ENCODE measurements at places on chromosomes 7 and 10.

DNA sequence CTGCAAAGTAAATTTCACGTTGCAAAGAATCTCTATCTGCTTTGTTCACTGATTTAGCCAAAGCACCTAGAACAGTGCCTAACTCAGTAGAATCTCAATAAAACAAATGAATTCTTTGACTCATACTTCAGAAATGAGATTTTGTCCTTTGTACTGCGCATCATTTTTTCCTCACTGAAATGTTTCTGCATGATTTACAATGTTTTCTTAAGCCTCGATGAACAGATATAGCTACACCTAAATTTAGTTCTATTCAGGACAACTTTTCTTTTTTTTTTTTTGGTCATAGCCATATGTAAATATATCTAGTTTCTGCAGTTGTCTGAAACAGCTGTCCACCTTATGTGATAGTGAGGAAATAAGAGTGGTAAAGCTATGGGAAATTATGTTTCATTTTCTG lies 15.3 kb downstream of the GNAT3 start:
- DNase-seq = peak; percentile 16

GRCh38 chr10:3764626-3765112 lies 20.3 kb downstream of the KLF6 start:
- no peak for DNase-seq

DNA sequence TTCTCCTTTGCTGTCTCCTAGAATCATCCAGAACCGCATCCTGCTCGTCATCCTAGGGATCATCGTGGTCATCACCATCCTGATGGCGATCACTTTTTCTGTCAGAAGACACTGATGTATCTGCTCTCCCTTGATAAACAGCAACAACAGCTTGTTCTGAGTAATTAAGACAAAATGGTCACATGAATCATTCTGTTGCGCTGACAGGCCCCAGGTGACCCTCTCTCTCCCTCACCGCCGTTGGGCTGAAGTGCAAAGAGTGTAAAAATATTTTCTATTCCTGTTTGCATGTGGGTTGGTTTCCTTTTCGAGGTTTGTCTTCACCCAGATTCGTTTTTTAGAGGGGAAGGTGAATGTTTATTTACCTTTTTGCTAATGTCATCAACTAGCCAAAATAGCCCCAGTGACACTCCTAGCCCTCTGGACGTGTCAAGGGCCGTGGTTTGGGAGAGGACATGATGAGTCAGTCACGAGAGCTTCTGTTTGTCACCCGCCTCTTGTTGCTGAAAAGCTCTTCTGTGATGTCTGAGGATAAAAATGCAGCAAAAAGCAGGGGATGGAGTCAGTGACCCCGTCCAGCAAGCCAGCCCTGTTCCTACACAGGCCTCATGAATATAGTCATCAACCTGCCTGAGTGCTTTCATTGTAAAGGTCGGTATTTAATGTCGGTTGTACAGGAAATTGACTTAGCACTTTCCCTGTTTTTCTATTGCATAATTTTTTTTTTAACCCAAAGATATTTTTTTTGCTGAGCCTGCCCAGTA lies 134.6 kb upstream of the TCF7L2 start:
- DNase-seq = no peak

DNA sequence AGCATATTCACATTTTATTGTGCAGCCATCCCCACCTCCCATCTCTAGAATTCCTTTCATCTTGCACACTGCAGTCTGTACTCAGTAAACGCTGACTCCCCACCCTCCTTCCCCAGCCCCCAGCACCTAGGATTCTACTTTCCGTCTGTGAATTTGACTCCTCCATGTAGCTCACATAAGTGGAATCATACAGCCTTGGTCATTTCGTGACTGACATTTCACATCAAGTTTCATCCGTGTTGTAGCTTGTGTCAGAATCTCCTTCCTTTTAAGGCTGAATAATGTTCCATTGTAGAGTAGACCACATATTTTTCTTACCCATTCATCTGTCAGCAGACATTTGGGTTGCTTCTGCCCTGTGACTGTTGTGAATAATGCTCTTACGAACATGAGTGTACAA lies 26.2 kb upstream of the TCERG1L start:
- DNase-seq = no peak

DNA sequence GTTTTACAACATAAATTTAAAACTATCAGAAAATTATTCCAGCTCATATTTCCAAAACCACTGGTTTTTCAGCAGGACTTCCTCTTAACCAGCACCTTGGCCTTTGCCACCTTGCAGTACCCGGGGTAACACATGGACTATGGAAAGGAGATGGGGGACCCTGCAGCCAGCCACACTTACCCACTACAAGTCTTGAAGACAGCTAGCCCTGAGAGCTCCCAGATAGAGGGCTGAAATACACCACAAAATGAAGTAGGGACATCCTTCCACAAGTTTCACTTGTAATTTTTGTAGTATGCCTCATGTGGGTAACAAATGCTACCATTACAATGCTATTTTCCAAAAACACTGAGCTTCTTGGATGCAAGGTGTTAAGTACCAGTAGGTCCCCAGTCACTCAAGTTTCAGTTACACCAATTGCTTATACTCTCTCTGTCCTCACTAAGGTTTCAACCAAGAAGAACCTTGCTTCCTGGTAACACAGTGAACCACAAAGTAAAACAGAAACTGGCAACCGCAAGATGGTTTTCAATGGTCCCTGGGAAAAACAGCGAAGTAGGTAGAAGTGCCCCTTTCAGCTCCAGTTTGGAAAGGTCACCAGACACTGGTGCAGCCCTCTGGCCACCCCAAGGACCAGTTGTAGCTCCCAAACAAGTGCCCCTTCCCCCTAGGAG lies 110.9 kb downstream of the SGMS1 start:
- DNase-seq = no peak

- DNase-seq = peak; percentile 90
Observed at GRCh38 chr10:31321396-31321941, 2.5 kb downstream of the ZEB1 start.

DNA sequence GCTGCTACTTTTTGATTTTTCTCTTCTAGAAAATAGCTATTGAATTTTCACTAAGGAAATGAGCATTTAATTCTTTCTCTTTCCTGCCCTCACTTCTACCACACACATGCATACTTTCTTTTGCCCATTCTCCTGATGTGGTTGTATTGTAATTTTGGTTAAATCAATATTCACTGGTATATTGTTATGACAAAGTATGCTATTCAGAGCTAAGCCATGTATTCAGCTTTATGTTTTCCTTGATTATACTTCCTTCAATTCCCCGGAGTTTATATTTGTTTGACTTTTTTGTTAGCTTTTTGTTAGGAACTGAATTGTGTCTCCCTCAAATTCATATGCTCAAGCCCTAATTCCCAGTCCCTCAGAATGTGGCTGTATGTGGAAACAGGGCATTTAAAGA lies 24.0 kb downstream of the LRRC72 start:
- DNase-seq = no peak

DNA sequence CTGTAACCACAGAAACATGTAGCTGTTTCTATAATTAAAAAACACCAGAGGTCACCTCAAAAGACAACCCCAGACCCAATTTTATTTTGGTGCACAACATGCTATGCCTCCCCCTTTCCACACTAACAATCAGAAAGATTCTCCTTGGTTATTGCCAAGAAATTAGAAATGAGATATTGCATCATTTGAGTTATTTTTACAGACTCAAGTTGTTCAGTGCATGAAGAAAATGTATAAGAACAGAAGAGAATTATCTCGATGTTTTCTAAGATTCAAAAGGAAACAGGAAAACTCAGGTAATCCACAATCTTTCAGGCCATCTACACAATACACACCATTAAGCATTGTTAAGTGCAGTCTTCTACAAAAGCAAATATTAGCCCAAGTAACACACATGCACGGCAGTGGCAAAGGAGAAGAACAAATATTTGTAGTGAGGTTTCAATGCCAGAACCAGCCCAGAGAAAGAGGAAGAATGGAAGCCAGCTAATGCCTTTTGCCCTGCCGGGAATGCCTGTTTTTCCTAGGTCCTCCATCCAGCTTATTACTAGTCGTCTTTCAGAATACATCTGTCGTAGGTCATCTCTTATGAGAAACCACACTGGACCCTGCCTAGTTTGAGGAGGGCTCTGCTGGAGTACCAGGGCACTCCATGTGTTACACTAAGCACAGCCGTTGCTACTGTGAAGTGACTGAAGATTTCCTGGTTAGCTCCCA lies 67.6 kb upstream of the C1GALT1 start:
- DNase-seq = no peak

GRCh38 chr7:131051304-131051703 lies 276.4 kb upstream of the MKLN1 start:
- no peak for DNase-seq

GRCh38 chr10:26046073-26046700 lies 112.2 kb downstream of the MYO3A start:
- no peak for DNase-seq

DNA sequence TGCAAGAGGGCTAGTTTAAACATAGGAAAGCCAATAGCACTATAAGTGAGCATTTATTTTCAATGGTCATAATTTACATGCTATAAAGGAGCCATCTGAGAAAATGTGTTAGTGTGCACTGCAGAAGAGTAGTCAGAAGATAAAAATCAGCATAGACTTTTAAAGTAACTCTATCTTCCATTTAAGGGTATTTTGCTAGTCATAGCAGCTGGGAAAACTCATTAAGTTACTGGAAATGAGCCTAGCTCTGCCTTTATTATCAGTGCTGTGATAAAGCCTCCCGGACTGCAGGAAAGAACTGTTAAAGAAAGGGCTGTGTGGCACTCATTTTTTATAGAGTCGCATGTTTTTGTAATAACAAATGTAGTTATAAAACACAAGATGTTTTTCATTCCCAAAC lies 825.8 kb upstream of the POM121L12 start:
- peak; percentile 15 for DNase-seq

DNA sequence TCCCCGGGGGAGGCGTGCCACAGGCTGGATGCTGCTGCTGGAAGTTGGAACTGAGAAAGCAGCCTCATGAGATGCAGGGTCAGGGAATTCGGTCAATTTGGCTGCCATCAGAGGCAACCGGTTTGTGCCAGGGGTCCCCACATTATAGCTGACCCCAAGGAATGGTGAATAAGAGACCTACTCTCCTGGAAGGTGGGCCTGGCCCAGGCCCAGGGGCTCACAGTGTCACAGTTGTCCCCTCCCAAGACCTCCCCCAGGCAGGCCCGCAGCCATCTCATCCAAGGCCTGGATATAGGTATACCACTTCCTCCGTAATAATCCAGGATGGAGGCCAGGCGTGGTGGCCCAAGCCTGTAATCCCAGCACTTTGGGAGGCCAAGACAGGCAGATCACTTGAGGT lies 114.6 kb downstream of the NPTX2 start:
- no peak for DNase-seq
